Esophagus mucosa (tissue), 1 donor: ENCODE measurements at places on chromosomes 12 and 14. TPM values are rescaled to one million over a fixed set of nuclear protein-coding genes. Genes with fewer than 3 reads are reported as not detected.

- ATAC-seq = no peak
Observed at GRCh38 chr14:104600141-104600643, 4.4 kb downstream of the TMEM179 start.

- ATAC-seq = no peak
Observed at GRCh38 chr12:99389751-99390150, 257.8 kb upstream of the GARIN6 start.

GRCh38 chr12:116853507-116853906 is 27.7 kb downstream of the HRK start:
- no peak for ATAC-seq

DNA sequence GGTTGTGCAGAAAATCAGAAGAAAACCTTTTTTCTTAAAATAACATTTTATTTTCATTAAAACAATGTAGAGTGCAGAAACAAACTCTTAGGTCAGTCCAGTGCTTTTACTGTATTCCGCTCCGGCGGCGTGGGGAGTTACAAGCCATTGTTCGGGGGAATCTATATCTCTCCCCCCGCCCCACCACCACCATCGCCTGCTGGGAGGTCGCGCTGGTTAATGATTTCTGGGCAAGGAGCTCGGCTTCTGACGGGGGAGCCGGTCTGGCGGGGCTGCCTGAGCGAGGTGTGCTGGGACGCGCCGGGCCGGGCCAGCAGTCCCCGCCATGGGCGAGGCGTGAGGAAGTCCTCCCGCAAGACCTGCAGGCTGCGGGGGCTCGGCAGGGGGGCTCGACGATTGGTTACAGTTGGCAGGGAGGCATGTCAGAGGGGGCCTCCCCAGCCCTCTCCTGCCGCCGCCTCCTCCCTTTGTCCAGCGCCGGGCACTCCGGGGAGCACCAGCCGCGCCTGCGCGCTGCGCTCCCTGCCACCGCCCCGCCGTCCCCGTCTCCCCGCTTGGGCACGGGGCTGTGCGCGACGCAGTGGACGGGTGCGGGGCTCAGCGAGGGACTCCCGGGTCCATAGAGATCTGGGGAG is 1.0 kb upstream of the DUSP6 start:
- ATAC-seq = peak; percentile 55

GRCh38 chr14:92794547-92794941 is 439 bp downstream of the GOLGA5 start:
- peak; percentile 9 for ATAC-seq

GRCh38 chr14:21498540-21499526 is 12.3 kb downstream of the METTL3 start:
- ATAC-seq = peak; percentile 38

DNA sequence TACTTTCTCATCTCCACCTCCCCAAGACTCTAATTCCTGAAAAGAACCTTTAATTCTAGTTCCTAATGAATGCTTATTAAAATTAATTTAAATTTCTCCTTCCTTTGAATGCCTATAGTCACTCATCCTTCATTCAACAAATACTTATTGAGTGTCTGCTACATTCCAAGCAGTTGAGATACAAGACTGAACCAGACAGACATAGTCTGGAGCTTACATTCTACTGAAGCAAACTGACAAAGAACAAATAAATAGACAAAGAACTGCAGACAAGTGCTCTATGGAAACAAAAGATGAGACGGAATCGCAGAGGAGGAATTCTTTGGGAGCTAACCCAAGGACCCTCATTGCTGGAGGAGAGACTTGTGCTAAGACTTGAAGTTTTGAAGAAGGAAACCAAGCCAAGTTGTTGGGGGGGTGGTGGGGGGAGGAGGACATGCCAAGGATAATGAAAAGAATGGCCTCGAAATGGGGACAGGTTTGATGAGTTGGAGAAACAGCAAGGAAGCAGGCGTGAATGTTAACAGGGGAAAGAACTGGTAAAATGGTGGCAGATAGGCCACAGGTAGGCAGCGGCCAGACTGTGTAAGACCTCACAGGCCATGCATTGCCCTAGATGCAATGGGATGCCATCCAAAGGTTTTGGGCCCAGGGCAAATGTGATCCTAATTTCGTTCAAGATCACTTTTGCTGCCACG is 9.7 kb upstream of the TDG start:
- ATAC-seq = peak; percentile 9

The TAS2R19 gene
- total RNA-seq = 1.2 TPM

The GPR162 gene
- total RNA-seq = 0.76 TPM

The RNASE3 gene
- total RNA-seq = not detected

The P2RX2 gene
- not detected for total RNA-seq

The EAPP gene
- 23.0 TPM for total RNA-seq

The ZNF664 gene
- 38.4 TPM for total RNA-seq

The SYT1 gene
- 0.36 TPM for total RNA-seq
